ENCODE measurements at places on chromosomes 5 and 9.

- DNase-seq = no peak
These were observed 40.2 kb upstream of the TEX48 start for GRCh38 chr9:114722081-114722621.

- peak; percentile 78 for DNase-seq
These were observed 5.8 kb upstream of the TRIM41 start for GRCh38 chr5:181217111-181217802.

GRCh38 chr5:53327811-53328334, 152.6 kb upstream of the FST start:
- no peak for DNase-seq

GRCh38 chr9:4328723-4329122, 28.9 kb upstream of the GLIS3 start:
- no peak for DNase-seq

DNA sequence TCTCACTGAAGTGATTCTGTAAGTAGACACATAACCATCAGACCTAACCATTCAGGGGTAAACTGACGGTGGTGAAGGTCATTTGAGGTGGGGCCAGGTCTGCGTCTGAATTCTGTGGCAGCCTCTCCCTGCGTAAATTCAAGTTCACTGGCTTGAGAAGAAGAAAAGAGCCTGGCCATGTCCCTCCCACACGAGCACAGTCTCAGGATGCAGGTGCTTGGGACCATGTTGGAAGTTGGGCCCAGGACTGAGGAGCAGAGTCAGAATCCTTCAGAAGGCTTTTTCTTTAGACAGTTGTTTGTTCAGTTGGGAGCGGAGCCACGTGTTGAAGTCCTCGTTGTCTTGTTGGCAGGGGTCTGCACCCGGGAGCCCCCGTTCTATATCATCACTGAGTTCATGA, 24.1 kb downstream of the QRFP start:
- no peak for DNase-seq

- DNase-seq = peak; percentile 1
These were observed 850.2 kb upstream of the NUDT12 start for GRCh38 chr5:104412649-104413240.

DNA sequence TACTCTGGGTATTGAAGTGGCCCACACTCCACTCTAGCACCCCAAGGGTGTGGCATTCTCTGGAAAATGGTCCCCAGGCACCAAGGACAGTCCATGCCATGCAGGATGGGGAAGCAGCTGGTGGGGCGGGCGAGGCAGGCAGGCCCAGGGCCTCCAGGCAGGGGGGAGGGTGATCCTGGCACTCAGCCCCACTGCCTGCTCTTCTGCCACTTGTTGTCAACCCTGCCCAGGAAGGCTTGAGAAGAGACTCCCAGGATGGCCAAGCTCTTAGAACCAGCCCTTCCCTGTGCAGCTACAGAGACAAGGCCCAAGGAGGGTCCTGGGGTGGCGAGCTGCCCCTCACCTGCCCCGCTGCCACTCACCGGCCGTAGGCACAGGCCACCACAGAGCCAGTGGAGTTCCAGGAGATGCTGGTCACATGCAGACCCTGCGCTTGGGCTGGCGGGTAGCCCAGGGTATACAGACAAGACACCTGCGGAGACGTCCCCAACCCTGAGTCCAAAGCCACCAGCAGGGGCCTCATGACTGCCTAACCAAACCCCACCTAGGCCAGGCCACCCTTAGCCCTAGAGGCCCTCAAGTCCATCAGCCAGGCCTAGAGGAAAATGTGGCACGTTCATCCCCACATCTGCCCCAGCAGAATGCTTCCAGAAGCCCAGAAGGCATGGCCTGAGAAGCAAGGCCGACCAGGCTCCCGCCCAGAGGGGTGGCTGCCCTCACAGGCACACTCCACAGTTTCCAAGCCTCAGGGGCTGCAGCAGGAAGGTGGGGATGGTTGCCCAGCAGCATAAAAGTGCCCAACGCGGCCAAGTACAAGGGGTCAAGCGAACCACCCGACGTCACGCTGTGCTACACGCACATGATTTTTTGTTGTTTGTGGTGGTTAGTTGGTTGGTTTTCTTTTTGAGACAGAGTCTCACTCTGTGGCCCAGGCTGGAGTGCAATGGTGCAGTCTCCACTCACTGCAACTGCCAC, 19.8 kb downstream of the DYNC2I2 start:
- DNase-seq = no peak

- DNase-seq = no peak
These were observed 83.4 kb downstream of the LPAR1 start for GRCh38 chr9:110954822-110955291.

- DNase-seq = no peak
These were observed 318.9 kb downstream of the ICE1 start for GRCh38 chr5:5741418-5741817.

DNA sequence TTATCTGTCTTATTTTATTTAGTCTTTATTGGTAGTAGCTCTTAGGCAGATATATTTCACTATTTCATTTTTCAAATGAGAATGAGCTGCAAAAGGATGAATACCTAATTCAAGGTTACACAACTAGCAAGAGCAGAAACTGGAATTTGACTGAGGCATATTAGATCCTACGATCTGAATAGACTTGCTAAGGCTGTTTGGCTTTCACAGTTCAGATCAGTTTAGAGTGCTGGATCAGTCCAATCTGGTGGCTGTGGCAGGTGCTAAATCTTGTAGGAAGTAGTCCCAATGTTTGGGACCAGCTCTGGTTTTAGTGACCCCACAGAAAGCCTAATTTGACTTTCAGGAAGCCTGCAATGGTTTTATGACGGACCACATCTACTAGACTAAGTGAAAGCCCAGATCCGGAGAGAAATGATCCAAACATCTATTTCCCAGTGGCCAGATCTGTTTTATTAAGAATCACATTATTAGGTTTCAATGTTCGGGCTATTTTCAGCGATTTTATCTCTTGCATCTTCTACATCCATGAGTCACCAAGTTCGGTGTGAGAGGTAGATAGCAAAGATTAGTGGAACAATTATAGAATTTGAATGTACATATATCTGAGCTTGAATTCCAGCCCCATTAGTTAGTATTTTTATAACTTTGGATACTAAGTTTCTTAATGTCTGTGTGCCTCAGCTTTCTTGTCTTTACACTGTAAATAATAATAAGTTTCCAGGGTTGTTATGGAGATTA, 359.5 kb downstream of the ADGRV1 start:
- DNase-seq = no peak

DNA sequence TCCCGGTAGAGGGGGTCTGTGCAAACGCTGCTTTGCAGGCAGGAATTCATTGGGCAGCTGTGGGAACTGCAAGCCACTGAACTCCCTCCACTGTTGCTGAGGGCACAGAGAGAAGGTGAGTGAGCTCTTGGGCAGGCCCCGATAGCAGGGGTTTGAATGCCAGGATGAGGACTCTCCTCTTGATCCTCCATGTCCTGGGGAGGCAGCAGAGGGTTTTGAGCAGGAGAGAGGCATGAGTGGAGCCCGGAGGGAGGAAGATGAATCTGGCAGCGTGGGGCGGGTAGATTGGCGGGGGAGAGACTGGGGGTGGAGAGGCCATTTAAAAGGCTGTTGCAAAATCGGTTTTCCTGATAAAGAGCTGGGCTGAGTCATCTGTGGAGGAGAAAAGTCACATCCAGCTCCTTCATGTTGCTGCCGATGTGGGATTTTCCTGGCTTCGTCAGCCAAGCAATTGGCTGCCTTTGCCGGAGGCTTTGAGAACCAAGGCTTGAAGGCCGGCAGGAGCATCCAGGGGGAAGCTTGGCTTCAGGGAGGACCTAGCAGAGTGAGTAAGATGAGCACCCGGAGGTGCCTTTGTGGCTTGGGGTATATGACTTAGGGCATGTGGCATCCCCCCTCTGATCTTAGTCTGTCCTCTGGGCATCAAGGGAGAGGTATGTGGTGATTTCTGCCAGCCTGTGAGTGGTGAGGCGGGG, at the start of gene SYNPO:
SYNPO (plus strand) TSS at position 350 of the 695 bp plus-strand sequence. CDS start 7,616 bp downstream, outside the sequence.
- DNase-seq = no peak

DNA sequence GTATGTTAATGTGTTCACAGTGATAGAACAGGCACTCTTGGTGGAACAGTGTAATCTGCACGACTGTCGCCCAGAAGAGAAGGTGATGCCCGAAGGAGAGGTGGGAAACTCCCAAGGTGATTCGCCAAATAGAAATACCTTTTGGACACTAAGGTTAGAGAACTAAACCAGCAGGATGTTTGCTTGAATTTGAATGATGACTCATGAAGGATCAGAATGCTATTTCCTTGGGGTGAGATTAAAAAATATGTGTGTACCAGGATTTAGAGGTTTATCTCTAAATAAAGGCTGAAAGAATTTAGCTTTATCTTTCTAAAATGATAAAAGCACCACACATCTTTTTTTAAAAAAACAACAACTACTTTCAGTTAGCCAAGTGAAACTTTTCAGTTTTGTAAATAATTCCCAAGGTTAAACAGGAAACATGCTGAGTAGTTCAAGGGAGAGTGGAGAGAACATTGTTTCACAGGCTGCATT, 297.4 kb upstream of the TAS2R1 start:
- DNase-seq = no peak

DNA sequence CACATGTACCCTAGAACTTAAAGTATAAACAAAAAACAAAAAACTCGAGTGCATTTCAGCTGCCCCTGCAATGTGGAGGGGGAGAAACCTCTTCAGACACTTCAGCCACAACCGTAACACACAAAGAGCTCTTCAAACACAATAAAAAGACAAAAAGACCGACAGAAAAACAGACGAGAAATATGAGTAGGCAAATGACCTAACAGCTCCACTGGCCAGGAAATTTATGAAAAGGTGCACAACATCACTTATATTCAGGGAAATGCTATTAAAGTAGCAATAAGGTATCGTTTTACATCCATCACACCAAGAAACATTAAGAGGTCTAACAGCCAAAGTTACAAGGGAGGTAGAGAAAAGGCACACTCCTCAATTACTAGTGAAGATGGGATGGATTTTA, 6.2 kb downstream of the ZBED3 start:
- no peak for DNase-seq

DNA sequence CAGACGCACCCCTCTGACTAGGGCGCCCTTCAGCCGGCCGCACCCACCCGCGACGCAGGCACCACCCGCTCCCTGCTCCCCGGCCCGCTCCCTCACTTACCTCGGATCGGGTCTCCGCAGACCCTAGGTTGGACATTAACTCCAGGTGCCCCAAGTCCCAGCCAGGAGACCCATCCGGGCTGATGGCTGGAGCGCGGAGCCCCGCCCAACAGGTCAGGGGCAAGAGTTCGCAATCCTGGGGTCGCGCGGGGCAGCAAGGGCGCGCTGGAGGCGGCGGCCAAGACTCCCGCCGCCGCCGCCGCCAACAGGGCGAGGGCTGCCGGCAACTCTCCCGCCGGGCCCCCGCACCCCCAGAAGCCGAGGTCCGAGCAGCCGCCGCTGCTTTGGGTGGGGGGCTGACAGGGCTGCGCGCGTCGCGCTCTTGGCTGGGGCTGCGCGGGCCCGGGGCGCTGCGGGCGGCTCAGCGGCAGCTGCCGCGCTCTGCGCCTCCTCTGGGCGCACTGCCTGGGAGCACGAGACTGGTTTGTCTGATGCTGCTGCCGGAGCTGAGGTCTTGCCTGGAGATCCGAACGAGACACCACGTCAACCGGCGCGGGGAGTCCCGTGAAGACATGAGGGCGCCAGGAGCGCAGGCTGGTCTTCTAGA, at the start of gene GDNF:
GDNF (minus strand) TSS at position 635 of the 646 bp plus-strand sequence. CDS start 5,245 bp downstream, outside the sequence.
- DNase-seq = peak; percentile 7

DNA sequence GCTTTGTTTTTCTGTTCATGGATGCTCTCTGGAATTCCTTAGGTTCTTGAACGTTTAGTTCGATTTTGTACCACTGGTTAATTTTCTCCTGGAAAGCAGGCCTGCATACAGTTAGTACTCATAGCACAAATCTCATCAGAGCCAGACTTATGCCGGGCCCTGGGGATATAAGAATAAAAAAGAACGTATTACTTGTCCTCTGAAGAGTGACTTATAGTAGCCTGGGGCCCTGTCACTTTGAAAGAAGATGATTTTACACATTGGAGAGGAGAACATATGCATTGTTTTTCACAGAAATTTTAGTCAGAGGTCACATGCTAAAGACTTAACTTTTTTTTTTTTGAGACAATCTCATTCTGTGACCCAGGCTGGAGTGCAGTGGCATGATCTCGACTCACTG, 50.3 kb downstream of the ZNF462 start:
- DNase-seq = no peak

- DNase-seq = no peak
These were observed 11.1 kb downstream of the UNC13B start for GRCh38 chr9:35172878-35173277.

- DNase-seq = no peak
These were observed 20.9 kb downstream of the TRAF2 start for GRCh38 chr9:136907011-136907914.

- DNase-seq = no peak
These were observed 87.1 kb downstream of the HMHB1 start for GRCh38 chr5:143898916-143899591.

GRCh38 chr5:59525957-59526356, 367.6 kb downstream of the PDE4D start:
- no peak for DNase-seq

DNA sequence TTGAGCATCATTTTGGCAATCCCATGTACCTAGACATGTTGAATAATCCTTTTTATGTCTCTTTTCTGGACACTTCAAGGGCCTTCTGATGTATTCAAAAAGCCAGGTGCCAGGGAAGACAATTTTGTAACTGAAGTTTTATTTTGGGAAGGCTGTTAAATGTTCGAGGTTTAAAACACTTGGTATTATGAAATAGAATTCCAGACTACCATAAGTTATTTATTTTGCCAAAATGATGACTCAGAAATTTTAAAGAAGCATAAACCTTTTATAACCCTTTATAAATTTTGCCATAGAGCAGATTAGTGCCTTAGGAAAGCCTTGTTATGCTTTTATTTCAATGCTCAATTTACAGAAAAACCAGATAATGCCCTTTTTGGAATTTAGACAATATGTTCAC, 30.3 kb upstream of the UHRF2 start:
- no peak for DNase-seq

DNA sequence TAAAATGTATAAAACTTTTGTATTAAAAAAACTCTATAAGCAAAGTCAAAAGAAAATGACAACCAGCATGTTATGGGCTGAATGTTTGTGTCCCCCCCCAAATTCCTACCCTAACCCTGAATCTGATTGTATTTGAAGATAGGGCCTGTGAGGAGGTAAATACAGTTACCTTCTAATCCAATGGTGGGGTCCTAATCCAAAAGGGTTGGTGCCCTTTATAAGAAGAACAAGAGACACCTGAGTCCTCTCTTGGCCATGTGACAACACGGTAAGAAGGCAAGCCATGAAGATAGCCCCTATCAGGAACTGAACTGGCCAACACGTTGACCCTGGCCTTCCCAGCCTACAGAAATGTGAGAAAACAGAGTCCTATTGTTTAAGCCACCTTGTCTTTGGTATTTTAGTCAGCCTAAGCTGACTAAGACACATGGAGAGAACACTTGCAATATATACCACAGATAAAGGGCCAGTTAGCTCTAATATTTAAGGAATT, 49.7 kb upstream of the AKNA start:
- DNase-seq = no peak

- no peak for DNase-seq
These were observed 22.8 kb downstream of the CCDC69 start for GRCh38 chr5:151200913-151201595.

GRCh38 chr5:75992753-75993152, 90.4 kb upstream of the SV2C start:
- no peak for DNase-seq

Data from GM06990 (cell line).